Caki2 (cell line): ENCODE measurements at places on chromosomes 11 and 22.

- DNase-seq, result no peak
Observed at GRCh38 chr11:107688322-107688918, 23.4 kb downstream of the SLN start.

- peak; percentile 74 for DNase-seq
Observed at GRCh38 chr11:118908901-118909618, 16.7 kb downstream of the BCL9L start.

DNA sequence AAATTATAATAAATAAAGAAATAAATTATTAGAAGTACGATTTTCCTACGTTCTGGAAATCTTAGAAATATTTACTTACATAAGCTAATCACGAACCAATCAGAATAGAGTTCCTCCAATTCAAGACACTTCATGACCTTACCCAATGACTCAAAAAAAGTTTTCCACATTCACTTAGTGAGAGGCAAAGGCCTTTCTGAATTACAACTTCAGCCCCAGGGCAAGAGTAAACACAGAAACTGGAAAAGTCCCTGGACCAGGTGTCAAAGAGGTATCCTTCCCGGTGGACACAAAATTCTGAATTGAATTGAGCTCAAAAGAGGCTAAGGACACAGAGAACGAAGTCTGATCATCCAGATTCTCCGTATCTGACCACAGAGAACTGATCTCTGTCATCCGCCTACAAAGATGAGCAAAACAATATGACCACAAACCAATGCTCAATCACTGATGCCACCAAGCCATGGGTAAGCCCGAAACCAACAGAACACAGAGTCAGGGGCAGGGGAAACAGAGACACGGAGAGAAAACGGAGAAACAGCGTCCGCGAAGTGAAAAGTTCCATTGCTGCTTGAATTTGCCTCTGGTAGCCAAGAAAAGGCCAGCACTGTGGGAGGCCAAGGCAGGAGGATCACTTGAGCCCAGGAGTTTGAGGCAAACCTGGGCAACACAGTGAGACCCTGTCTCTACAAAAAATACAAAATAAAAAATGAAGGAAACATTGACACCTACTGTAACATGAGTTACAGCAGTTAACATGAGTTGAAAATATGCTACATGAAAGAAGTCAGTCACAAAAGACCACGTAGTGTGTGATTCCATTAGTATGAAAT, 6.8 kb downstream of the BID start:
- DNase-seq, result no peak

GRCh38 chr22:23278883-23279675, 98.8 kb downstream of the BCR start:
- no peak for DNase-seq

DNA sequence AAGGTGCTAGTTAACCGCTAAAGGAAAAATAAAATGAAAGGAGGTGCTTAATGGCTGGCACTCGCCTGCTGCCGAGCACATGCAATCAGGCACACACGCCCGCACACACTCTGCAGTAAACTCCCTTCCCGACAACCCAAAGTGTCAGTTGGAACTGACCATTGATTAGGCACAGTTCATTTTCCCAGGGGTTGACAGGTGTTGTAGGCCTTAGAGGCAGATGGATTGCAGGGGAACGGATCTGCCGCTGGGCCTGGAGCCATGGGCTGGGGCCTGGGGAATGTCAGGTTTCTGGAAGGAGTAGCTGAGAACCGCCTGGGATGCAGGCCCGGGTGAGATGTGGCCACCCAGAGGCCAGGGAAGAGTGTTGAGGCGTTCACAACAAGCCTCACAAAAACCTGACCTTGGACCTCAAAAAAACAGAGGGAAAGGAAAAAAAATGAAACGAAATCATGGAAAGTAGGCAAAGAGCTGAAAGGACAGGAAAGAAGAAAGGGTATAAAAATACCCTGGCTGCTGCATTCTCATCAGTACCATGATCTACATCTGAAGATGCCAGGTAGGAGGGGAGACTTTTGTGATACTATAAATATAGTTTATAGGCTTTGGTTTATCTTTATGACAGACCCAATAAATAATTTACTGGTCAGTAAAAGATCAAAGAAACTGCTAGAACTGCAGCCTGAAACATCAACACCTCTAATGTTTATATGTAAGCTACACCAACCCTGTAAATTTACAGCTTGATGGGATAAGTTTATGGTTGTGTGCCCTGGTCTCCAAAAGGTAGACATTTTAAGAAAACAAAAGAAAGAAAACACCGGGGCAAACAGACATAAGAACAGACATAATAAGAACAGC, 313.4 kb downstream of the BUD13 start:
- DNase-seq, result no peak

GRCh38 chr22:21972293-21972779, 10.3 kb downstream of the TOP3B start:
- no peak for DNase-seq

- peak; percentile 27 for DNase-seq
Observed at GRCh38 chr11:128458321-128458720, 129.0 kb downstream of the ETS1 start.

GRCh38 chr11:106990331-106990730, 27.9 kb downstream of the GUCY1A2 start:
- DNase-seq, result no peak

DNA sequence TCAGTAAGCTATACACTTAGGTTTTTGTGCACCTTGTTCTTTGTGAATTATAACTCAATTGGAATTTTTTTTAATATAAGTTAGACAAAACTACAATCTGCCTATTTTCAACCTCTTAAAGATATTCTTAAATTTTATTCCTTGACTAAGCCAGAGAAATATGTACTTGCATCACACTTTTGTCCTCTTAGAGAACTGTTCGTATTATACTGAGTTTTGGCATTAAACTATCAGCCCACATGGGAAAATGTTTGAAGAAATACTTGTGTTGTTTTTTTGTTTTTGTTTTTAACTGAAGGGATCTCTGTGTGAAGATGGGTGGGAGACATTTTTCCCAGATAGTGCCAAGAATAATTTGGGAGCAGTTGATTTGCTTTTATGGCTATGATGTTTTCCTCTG, 25.3 kb downstream of the CEP295 start:
- no peak for DNase-seq
